ENCODE measurements at places on chromosomes 6 and 20. TPM values are rescaled to one million over a fixed set of nuclear protein-coding genes. Genes with fewer than 3 reads are reported as not detected.

GRCh38 chr6:108407904-108408827 lies 113.3 kb downstream of the AFG1L start:
- peaks cover 27% of the 10 kb centered on the region for H3K36me3 ChIP-seq
- no peak overlapping the region for H3K4me3 ChIP-seq
- H3K4me1 ChIP-seq: no peaks in the 10 kb centered on the region
- no peak overlapping the region for H3K27ac ChIP-seq
- DNase-seq: no peak

The SLC32A1 gene
- not detected for polyA plus RNA-seq

The YTHDF1 gene
- polyA plus RNA-seq: 41.9 TPM

- H3K4me3 ChIP-seq: no peak overlapping the region
- H3K36me3 ChIP-seq: no peaks in the 10 kb centered on the region
- no peak overlapping the region for H3K27ac ChIP-seq
- peaks cover 10% of the 10 kb centered on the region for H3K4me1 ChIP-seq
- H3K27me3 ChIP-seq: no peaks in the 10 kb centered on the region
Observed at GRCh38 chr6:144321839-144322591, 36.9 kb downstream of the UTRN start.

The GTSF1L gene
- polyA plus RNA-seq: not detected

The PRPH2 gene
- 0.13 TPM for polyA plus RNA-seq

- no peaks in the 10 kb centered on the region for H3K36me3 ChIP-seq
- no peak for DNase-seq
- H3K27me3 ChIP-seq: no peaks in the 10 kb centered on the region
- no peak overlapping the region for H3K4me3 ChIP-seq
- no peaks in the 10 kb centered on the region for H3K4me1 ChIP-seq
Observed at GRCh38 chr20:42309050-42309449, 690.9 kb upstream of the CHD6 start.

DNA sequence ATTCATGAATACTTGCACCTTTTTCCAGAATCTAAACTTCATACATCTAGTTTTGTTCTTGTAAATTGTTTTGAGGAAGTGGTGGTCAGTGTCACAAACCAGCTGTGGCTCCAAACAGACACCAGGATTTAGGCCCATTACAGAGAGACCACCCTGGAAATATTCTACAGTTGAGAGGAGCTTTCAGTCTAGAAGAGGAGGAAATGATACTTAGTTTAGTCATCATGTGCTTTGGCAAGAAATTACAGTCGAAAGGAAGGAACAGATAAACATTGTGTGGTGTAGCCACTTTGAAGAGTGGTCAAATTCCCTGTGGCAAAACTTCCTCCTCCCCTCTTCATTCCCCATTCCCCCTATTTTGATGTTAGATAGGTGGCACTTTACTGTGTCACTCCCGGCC lies 15.7 kb downstream of the DCBLD1 start:
- H3K27ac ChIP-seq: no peak overlapping the region
- no peak for DNase-seq
- no peak overlapping the region for H3K4me3 ChIP-seq
- H3K27me3 ChIP-seq: no peaks in the 10 kb centered on the region
- H3K4me1 ChIP-seq: no peaks in the 10 kb centered on the region
- H3K36me3 ChIP-seq: no peaks in the 10 kb centered on the region

The NECAB3 gene
- polyA plus RNA-seq: not detected

The TOMM6 gene
- polyA plus RNA-seq: 377 TPM

DNA sequence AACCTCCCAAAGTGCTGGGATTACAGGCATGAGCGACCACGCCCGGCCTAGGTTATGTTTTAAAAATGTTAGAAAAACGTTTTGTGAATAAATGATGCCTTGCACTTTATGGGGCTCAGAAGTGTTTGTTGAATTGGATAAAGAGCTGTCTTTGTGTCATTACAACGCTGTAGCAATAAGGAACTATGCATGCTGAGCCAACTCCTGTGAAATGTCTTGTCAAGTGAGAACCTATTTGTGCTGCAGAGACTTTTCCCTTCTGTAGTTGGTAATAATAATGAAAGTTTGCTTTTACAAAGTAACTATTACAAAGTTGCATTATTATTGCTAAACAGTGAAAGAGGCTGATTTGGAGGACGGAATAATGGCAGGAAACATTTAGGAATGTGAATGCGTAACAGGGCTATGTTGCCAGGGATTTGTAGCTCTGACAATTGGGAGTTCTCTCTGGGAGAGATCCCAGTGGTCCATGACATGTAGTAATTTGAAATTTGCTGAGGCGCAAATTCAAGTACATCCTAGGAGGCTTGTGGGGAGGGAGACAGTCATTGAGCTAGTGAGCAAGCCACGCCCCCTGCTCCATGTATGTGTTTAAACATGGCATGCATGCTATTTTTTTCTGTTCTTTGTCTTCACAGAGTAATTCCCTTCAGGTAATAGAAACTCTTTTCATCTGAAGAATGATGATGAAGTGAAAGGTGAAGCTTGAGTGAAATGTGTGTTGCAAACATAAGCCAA lies 16.8 kb upstream of the BICRAL start:
- H3K27me3 ChIP-seq: no peaks in the 10 kb centered on the region
- H3K36me3 ChIP-seq: no peaks in the 10 kb centered on the region
- H3K4me3 ChIP-seq: no peak overlapping the region

The SNTA1 gene
- 6.0 TPM for polyA plus RNA-seq

GRCh38 chr6:35718911-35719381 lies 17.9 kb upstream of the ARMC12 start:
- H3K36me3 ChIP-seq: no peaks in the 10 kb centered on the region
- H3K4me1 ChIP-seq: peaks cover 58% of the 10 kb centered on the region
- H3K27me3 ChIP-seq: no peaks in the 10 kb centered on the region
- no peak for DNase-seq

- peaks cover 4% of the 10 kb centered on the region for H3K27me3 ChIP-seq
- H3K27ac ChIP-seq: no peak overlapping the region
- DNase-seq: no peak
Observed at GRCh38 chr6:209432-210103, 82.7 kb upstream of the DUSP22 start.

The KCNK16 gene
- not detected for polyA plus RNA-seq

All from naive B cell (primary cell).